ENCODE measurements at places on chromosomes 3 and 15.
A peak's percentile ranks its signal among the peaks of the same experiment; 100 is the strongest.

DNA sequence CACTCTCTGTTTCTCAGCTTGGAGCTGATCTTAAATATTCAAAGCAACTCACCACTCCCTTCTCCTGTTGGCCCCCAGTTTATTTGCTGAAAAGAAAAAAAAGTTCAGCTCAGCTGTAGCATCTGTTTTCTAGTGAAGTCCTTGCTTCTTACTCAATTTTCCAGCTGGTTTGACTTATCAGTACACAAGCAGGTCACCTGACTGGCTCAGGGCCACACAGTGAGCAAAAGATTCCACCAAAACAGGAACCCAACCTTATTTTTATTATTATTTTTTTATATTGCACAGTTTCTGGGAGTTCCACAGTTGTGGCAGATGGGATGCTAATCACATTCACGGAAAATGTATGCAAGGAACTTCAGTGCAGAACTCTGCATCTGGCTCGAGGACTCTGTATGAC lies 390.7 kb upstream of the RGMA start:
- DNase-seq = no peak

GRCh38 chr3:151371526-151371925 lies 13.0 kb downstream of the P2RY12 start:
- DNase-seq = no peak

- DNase-seq = no peak
Observed at GRCh38 chr15:81865850-81866537, 179.8 kb downstream of the MEX3B start.

GRCh38 chr15:63626955-63627354 lies 29.8 kb downstream of the FBXL22 start:
- no peak for DNase-seq

- DNase-seq = no peak
Observed at GRCh38 chr3:167883452-167883851, 147.9 kb downstream of the SERPINI1 start.

DNA sequence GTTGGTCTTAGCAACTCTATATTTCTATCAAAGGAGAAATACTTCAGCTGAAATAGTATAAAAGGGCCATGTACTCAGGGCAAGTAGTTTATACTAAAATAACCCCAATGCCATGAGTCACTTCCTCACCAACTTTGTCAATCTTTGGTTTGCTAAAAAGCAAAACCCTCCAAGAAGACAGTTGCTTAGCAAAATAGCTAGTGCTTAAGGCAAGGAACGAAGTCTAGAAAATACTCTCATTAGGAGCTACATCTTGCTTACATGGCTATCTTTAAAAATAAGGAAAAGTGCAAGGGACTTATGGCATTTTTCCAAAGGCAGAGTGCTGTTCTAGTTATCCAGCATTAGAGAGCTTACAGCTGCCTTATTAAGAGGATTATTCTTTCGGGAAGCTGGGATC lies 28.4 kb downstream of the P3H2 start:
- DNase-seq = peak; percentile 65

GRCh38 chr15:72774696-72775383 lies 8.7 kb downstream of the ADPGK start:
- no peak for DNase-seq

GRCh38 chr15:67003586-67003985 lies 61.8 kb upstream of the SMAD3 start:
- DNase-seq = no peak

GRCh38 chr3:156676768-156677479 lies 2.5 kb downstream of the TIPARP start:
- no peak for DNase-seq

- no peak for DNase-seq
Observed at GRCh38 chr3:42855547-42856380, 19.9 kb downstream of the CYP8B1 start.

- DNase-seq = no peak
Observed at GRCh38 chr15:55743729-55744655, 1.0 kb upstream of the PRTG start.

DNA sequence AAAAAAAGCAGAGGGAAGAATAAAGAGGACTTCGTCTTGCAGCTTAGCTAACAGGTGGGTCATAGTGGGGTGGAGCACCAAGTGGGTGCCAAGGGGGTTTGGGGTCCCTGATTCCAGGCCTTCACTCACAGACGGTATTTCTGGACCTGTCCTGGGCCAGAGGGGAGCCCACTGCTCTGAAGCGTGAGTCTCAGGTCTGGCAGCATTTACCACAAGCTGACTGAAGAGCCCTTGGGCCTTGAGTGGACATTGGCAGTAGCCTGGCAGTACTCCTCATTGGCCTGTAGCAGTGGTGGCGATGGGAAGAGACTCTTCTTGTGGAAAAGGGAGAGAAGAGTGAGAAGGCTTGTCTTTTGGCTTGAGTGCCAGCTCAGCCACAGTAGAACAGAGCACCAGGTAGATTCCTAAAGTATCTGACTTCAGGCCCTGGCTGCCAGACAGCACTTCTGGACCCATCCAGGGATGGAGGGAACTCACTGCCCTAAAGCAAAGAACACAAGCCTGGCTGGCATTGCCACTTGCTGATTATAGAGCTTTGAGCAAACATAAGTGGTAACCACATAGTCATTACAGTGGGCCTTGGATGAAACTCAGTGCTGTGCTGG lies 72.9 kb downstream of the GLDN start:
- no peak for DNase-seq

GRCh38 chr15:69232144-69232543 lies 66.6 kb upstream of the PAQR5 start:
- no peak for DNase-seq

- DNase-seq = peak; percentile 14
Observed at GRCh38 chr15:73388256-73388781, 19.6 kb upstream of the HCN4 start.

DNA sequence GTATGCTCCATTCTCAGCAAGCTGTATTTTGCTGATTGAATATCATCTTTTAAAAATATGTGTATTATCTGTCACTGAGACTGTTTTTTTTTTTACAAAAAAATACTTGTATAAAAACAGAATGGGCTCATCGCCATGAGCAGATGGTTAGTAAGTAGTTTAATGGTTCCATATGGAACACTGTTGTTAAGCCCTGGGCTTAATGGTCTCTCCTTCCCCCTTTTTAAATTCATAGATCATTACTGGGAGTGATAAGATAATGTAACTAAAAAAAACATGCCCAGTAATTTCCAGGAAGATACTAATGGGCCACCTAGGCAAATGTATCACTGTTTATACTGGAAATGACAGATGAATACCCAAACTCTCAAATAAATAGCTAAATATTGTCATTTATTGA lies 95.3 kb upstream of the TPRG1 start:
- DNase-seq = no peak

- DNase-seq = no peak
Observed at GRCh38 chr3:164752812-164753211, 325.5 kb downstream of the SI start.

- no peak for DNase-seq
Observed at GRCh38 chr3:57959423-57960173, 48.6 kb upstream of the FLNB start.

DNA sequence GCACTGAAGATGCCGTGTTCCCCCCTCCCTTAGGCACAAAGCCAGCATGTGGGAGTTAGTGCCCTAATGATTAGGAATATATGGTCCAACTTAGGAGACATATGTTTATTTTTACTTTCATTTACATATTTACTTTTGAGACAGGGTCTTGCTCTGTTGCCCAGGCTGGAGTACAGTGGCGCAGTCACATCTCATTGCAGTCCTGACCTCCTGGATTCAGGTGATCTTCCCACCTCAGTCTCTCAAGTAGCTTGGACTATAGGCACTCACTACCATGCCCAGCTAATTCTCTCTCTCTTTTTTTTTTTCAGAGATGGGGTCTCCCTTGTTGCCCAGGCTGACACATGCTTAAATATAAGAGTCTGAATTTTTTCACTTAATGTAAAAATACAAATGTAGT lies 51.6 kb upstream of the TBC1D23 start:
- DNase-seq = no peak

DNA sequence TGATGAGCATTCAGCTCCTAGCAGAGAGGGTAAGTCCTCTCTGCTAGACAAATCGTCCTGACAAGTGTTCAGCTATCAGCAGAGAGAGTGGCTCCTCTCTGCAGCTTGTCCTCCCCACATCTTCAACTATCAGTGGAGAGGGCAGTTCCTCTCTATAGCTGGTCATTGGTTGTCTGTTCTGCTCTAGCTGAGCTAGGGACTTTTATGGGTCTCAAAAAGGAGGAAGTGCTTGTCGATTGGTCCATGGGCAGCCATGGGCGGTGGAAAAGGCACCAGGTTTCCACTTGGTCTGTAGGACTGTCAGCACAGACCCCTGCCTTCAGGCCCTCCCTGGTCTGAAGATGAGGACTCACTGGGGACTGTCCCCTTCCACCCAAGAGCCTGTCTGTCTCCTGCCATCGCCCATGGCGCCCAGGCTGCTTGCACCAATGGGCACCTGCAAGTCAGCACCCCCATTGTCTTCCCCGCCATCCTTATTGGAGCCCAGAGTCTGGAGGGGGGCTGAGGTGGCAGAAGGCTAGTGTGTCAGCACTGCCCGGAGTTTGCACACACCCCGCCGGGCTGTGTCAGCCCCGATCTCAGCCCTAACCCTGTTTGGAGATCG lies 264.7 kb downstream of the ZBBX start:
- no peak for DNase-seq

GRCh38 chr3:107845380-107846278 lies 245.2 kb downstream of the CD47 start:
- peak; percentile 21 for DNase-seq

DNA sequence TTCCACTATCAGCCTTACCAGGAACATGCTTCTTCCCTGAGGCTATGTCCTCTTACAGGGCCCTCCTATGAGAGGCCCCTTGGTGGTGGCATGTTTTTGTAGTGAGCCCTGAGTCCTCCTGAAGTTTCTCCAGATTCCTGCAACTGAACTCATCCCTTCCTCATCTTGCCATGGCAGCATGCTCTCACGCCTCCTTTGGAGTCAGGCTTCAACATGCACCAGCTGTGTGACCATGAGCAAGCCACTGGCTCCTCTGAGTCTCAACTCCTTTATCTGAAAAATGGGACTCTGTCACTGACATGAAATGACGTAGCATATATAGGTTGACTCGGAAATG lies 216.3 kb upstream of the TLE3 start:
- DNase-seq = no peak

DNA sequence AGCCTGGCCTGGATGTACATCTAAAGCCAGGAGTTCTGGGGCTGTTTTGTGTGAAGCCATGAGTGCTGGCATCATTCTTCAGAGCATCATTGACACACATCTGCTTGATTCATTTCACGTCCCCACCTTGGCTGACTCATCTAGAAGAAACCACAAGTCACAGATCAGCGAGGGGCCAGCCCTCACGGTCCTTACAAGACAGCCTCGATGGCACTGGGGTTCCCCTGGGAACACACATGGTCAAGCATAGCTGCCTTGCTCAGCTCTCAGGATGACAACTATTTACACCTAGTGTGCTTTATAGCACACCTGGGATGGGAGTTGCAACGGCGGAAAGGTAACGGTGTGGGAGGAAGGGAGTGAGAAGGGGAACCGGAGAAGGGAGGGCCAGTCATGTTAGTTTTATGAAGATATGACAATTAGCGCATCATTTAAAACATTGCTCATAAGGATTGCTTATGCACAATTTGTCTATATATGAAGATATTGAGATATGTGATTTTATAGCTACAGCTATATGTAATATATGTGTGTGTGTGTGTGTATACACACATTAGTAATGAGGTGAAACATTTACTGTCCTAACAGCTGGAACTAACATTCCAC lies 227.1 kb downstream of the RPLP1 start:
- DNase-seq = no peak

DNA sequence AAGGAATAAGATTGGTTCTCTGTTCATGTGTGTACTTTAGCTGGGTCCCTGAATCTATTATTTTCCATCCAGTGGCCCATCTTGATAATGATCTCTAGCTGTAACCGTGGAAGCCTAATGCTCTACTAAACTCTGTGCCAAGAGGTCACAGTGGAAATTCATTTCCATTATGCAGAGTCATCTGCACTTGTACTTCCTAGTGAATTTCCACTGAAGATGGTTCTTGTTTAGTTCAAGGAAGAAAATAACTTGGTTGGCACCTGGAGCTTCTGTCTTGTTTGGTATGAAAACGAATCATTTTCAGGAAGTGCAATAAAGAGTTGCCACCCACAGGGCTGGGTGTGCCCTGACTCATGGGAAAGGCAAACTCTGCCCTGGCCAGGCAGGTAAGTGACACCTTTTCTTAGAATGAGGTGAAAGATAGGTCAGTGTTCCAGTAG lies 10.3 kb downstream of the LPP start:
- DNase-seq = no peak

GRCh38 chr3:131620977-131621376 lies 118.2 kb upstream of the MRPL3 start:
- no peak for DNase-seq

GRCh38 chr3:66038384-66038725 lies 363 bp downstream of the MAGI1 start:
- DNase-seq = no peak

DNA sequence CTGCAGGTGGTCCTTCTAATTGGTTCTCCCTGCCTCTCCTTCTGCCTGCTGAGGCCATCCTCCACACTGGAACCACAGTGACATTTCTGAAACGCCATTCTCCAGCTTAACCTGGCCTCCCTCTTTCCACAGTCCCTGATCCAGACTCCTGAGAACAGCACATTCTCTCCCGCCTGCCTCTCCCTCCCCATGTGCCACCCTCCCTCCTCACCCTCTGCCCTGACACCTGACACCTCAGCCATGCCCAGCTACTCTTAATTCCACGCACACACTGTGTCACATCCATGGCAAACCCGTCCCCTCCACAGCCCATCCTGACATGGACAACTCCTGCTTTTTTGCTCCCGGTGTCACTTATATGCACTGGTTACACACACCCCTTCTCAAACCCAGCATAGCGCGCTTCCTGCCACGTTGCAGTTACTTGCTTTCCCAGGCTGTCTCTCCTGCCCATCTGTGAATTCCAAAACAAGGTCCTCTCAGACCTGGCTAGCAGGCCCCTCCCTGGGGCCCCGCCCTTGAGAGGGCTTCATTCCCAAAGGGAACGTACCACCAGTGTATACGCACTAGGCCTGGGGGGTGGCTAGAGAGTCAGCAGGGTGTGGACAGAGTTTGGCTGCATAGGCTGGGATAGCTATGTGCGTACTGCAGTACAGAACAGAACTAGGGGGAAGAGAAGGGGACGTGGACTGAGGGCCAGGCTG lies 92.7 kb upstream of the BLM start:
- DNase-seq = no peak

Data from HFF-Myc (cell line).